ENCODE measurements at places on chromosomes 12 and 14.
A peak's percentile ranks its signal among the peaks of the same experiment; 100 is the strongest.

DNA sequence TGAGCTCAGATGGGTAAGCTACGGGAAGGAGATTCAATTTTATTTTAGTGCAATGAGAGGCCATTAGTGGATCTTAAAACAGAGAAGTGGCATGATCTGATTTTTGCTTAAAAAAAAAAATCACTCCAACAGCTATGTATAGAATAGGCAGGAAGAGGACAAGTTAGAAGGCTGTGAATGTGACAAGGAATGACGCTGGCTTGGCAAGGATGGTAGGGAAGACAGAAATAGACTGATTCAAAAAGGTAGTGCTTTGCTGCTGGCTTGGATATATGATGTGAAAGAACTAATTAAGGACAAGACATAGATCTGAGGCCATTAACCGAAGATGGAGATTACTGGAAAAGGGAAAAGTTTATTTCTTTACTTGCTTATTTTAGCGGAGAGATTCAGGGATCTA lies 105.2 kb upstream of the GPHB5 start:
- no peak for DNase-seq

DNA sequence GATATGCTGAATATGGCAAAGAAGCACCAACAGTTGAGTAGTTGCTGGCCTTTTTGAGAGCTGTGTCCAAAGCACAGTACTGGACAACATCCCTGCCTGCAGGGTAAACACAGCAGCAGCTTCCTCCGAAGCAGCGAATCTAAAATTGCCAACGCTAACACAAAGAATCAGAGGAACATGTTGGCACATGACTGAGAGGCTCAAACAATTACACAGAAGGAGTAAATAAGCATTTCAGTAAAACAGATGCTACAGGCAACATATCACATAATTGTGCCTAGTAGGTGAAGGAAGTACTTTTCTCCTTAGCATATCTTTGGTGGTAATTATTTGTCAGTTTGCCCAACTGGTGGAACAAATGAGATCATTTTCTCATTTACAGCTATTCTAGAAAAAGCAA lies 52.1 kb downstream of the KICS2 start:
- no peak for DNase-seq

- no peak for DNase-seq
Measured at GRCh38 chr12:40775661-40776060, 83.4 kb downstream of the CNTN1 start.

DNA sequence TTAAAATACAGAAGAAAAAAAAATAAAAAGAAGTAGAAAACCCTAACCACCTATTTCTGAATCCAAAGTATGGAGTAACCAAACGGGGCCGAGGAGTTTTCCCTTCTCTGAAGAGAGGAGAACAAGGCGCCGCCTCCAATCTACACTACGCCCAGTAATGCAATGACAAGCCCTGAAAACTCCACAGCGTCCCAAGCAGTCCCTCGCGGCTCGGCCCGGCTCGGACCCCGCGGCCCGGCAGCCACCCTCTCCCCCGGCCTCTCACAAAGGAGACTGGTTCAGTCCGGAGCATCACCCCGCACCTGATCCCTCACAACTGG lies 371 bp downstream of the CHD8 start:
- DNase-seq, result peak; percentile 9

DNA sequence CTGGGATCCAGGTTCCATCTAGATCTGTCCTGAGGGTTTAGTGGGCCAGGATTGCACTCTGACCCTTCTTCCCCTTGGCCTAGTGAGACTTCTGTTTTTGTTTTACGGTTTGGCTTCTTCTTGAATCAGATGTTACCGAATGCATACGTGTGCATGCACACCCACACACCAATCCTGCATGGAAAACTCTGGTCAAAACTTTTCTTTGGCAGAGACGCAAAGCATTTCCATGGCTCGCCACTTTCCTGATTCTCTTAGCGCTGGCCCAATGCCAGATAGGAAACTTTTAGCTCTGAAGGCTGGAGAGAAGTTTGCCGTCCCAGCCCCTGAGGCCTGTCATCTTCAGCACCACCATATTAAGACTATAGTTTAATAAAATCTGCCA lies 67.4 kb upstream of the ACTN1 start:
- DNase-seq, result no peak

GRCh38 chr12:459430-460258 lies at the start of gene B4GALNT3:
Gene B4GALNT3, plus strand, starts transcription at chr12:459939. Its CDS starts 438 bp downstream, at chr12:460377.
- no peak for DNase-seq

DNA sequence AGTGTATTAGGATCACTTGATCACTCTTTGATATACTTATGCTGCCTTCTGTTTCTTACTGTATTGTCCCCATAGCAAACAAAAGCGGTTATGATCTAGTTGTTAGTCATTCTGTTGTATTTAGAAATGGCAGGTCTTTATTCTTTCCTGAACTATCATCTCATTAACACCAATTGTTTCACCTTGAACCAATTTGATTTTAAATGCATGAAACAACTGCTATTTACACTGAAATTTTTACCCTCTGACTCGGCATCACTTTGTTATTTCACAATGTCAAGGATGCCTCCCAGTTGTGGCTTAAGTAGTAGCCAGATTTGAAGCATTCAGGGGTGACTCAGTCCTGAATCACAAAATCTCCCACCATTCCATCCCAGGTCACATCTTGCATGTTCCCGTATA lies 303.5 kb downstream of the EGLN3 start:
- no peak for DNase-seq

DNA sequence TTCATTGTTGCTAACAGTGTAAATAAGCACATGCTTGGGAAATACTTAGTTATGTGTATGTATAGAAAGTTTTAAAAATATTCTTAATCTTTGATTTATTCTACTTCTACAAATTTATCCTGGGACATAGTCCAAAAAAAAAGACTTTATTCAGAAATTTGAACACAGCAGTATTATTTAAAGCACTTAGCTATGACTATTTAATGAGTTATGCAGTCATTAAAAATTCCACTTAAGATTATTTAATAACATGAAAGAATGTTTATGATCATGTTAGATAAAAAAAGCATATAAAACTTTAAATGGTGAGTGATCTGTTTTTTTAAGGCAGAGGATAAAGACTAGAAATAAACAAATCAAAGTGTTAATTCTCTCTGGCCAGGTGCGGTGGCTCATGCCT lies 78.3 kb downstream of the BAZ1A start:
- no peak for DNase-seq

DNA sequence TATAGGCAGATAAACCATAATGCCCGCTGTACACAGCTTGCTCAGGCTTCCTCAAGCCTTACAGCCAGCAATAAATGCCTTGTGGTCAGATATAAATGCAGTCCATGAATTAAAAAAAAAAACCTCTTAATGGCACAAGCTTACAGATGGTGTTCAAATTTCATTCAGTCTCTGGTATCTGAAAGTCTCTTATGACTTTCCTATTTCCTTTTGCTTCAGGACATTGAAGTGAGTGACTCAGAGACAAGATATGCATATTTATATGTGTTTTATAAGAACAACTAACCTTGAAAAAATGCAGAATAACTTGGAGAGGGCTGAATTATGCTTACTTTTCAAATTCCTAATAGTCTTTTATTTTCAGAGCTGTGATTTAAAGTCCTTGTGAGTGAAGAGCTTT lies 426.9 kb upstream of the MIS18BP1 start:
- DNase-seq, result no peak

- DNase-seq, result no peak
Measured at GRCh38 chr14:77158882-77159255, 17.3 kb upstream of the ZDHHC22 start.

DNA sequence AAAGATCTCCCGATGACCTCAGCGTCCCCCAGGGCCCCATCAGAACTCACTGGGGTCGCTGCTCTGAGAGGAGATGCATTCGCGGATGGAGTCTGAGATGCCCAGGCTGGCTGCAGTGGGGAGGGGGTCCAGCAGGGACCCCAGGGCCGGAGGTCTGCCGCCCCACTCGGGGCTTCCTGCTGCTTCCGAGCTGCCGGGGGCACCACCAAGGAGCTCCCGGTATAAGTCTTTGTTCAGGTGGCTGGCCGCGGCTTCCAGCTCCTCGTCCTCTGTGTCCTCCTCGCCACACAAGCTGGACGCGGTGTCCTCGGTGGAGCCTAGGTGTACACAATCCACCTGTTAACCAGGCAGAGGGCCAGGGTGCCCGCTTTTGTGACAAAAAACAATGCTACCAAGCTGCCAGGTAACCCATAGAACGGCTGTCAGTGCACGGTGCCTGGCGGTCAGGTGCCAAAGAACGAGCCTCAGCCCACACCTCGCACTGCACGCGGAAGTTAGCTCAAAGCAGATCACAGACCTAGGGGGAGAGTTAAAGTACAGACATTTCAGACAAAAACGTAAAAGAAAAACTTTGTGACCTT lies 26.6 kb upstream of the BTBD6 start:
- no peak for DNase-seq

DNA sequence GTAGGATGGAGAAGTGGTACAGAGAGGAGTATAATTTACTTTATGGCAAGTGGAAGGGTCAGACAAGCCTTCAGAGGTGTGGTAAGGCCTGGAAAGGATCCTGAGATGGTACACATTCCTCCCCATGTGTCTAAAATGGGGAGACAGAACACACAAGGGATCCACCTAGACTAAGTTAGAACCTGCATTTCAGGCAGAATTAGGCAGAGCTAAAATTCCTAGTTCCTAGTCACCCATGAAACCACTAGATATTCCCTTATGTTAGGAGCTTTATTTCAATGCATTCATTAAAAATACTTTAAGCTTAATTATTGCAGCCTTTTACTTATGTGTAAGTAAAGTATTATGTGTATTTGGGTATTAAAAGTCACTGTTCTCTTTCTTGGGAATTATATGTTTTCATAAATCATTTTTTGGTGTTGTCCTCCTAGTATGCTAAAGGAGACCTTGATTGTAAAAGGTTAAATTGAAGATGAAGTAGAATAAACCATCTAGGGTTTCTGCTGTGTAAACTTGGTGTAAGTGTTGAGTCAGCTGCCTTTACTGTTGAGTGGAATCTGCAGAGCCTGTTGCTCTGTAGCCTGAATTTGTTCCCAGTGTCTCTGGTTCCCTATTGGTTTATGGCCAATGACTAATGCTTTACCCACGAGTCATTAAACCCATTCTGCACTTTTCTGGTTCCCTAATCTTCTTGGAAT lies 423.2 kb downstream of the ATP23 start:
- no peak for DNase-seq

DNA sequence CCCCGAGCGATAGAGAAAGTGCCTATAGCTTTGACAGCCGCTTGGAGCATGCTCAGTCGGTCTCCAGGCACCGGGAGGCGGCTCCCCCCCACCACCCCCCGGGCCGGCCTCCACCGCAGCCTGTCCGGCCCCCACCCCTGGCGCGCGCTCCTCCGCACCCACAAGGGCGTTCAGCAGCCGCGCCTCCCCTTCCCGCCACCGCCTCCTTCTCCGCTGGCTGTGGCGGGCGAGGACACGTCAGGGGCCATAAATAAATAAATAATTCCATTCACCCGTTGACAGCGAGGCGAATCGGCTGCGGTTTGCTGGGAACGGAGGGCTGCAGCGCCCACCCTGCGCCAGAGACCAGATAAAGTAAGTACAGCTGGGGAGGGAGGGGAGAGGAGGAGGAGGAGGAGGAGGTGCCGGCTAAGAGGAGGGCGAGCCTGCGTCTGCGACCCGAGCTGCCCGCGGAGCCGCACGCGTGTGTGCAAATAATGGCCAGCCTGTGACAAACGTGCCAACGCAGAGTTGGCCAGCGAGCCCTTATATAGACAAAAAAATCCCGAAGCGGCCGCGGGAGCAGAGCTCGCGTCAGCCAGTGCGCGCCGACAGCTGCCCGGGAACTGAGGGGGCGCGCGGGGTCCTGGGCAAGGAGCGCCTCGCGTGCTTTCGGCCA lies at the start of gene SLC16A7:
Gene SLC16A7, plus strand, starts transcription at position 147 of the 658 bp plus-strand sequence. CDS start 108,773 bp downstream, outside the sequence.
- peak; percentile 78 for DNase-seq

GRCh38 chr12:122035292-122035691 lies 13.6 kb downstream of the BCL7A start:
- no peak for DNase-seq

GRCh38 chr12:5439371-5439771 lies 7.5 kb downstream of the NTF3 start:
- DNase-seq, result no peak

GRCh38 chr14:94373708-94374107 lies 14.7 kb downstream of the SERPINA1 start:
- DNase-seq, result no peak

- DNase-seq, result no peak
Measured at GRCh38 chr14:76495983-76496382, 120.0 kb downstream of the ESRRB start.

- peak; percentile 56 for DNase-seq
Measured at GRCh38 chr12:62210422-62210821, 49.8 kb upstream of the USP15 start.

DNA sequence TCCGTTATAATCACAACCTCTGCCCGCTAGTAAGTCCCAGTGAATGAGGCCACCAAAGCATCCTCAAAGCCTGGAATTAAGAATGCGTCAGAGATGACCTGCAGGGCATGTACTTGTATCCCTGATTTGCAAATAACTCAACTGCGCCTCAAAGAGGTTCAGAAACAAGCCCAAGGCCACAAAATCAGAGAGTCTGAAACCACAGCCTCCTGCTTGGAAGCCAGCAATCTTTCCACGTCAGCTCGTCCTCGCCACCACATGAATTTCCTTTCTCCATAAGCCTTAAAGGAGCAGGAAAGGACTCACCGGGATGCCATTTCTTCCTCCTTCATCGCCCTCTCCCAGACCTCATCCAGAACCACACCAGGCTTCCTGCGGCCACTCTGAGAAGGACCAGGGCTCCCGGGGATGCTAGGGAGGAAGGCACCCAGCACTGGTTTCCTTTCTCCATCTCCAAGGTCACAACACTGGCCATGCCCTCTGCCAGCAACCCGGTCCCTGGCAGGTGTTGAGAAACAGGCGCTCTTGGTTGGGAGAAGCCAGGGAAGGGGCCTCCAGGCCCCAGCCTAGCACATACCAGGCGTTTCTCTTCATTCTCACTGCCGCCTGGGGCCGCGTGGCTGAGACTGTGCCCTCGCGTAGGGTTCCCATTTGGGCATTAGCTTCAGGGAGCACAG lies 191.2 kb upstream of the DIO3 start:
- no peak for DNase-seq

GRCh38 chr12:52200086-52200780 lies 8.4 kb upstream of the KRT80 start:
- no peak for DNase-seq

DNA sequence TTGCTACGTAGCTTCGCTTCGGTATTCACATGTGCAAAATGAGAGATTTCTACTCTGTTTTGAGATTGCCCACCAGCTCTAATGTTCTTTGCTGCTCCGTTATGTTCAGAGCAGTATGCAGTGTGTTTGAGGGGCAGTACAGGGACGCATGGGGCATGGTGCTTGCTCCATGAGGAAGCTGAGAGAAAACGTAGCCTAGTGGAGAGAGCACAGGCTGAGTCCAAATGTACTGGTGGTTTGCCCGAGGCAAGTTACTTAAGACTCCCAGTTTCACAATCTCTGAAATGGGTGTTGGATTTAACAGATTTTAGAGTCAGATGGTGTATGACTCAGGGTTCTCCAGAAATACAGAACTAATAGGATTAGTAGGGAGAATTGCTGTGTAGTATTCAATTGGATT lies 310.5 kb downstream of the ETNK1 start:
- no peak for DNase-seq

Data from AML-193 (cell line).